Aorta (tissue), 5 donors: ENCODE measurements at places on chromosomes 13 and 19. TPM values are rescaled to one million over a fixed set of nuclear protein-coding genes. Genes with fewer than 3 reads are reported as not detected.

DNA sequence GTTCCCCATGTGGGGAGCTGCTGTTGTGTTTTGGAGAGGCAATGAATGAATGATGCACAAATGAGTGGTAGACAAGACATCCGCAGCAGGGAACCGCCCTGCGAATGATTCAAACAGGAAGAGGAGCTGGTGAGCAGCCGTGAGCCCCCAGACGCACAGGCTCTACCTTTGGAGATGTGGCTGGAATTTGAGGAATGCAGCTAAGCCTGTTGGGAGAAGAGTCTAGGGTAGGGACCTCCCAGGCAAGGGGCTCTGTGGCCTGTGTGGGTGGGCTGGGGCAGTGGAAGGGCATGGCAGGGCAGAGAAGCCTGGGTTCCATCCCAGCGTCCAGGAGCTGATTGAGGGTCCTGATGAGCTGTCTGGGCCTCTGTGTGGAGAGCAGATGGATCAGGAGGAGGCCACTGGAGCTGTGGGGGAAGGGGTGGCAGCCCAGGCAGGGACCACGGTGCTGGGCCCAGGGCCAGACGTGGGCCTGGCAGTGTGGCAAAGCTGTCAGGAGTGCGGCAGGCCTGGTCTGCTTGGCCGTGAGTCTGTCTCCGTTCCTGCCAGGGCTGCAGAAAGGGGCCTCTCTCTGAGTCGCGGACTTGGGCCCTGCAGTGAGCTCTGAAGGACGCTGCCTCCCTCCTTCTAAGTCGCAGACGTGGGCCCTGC, 41.8 kb upstream of the DCUN1D2 start:
- DNase-seq = no peak
- H3K4me1 ChIP-seq = no peaks in the 10 kb centered on the region
- H3K4me3 ChIP-seq = no peak overlapping the region
- no peaks in the 10 kb centered on the region for H3K27me3 ChIP-seq

DNA sequence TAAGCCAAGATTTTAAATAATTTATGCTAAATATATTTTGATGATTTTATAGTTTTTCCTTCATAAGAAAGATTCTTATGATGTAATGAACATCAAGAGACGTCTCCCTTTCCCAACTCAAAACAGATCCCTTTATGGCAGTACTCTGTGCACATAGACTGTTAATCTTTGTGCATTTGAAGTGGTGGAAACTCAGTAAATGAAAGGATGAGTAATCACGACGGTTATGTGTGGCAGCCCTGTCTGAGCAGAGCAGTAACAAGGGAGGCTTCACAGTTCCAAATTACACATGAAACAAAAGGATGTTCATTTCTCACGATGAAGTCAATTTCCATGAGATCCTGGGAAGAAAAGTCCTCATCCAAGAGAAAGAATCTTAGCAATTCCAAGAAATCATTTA, 498.1 kb downstream of the KLF5 start:
- H3K36me3 ChIP-seq = no peaks in the 10 kb centered on the region
- H3K4me1 ChIP-seq = no peaks in the 10 kb centered on the region
- no peaks in the 10 kb centered on the region for H3K27me3 ChIP-seq

GRCh38 chr19:6754136-6754535, 13.1 kb downstream of the SH2D3A start:
- no peaks in the 10 kb centered on the region for H3K4me1 ChIP-seq
- DNase-seq = no peak
- H3K36me3 ChIP-seq = peaks cover 2% of the 10 kb centered on the region
- no peak overlapping the region for H3K27ac ChIP-seq

DNA sequence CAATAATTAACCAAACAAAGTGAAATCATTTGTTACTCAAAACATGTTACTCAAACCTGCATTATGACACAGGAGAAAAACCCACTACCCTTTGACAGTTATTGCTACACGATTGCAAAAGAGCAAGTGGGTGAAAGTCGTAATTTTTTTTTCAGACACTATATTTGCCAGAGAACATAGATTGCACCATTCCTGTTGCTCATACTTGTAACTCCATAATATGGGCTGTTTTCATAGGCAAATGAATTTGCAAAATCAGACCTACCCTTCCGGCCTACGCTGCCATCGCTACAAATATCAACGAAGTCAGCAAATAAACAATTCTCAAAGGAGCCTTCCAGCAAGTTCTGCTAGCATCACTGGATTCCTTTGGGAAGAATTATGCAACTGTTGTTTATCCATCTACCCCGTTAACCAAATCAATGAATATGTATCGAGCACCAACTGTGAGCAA, 396.5 kb downstream of the IRS2 start:
- no peak for DNase-seq
- no peaks in the 10 kb centered on the region for H3K36me3 ChIP-seq
- no peaks in the 10 kb centered on the region for H3K27me3 ChIP-seq
- H3K27ac ChIP-seq = no peak overlapping the region

GRCh38 chr13:113091891-113092775, 13.5 kb upstream of the F7 start:
- no peaks in the 10 kb centered on the region for H3K4me1 ChIP-seq
- DNase-seq = no peak
- H3K4me3 ChIP-seq = no peak overlapping the region

GRCh38 chr19:45762870-45763631, 6.0 kb downstream of the SIX5 start:
- no peaks in the 10 kb centered on the region for H3K27me3 ChIP-seq
- DNase-seq = no peak
- H3K4me3 ChIP-seq = no peak overlapping the region
- no peak overlapping the region for H3K27ac ChIP-seq

GRCh38 chr13:94212196-94212595, 267.3 kb downstream of the DCT start:
- H3K36me3 ChIP-seq = no peaks in the 10 kb centered on the region
- H3K27ac ChIP-seq = no peak overlapping the region
- H3K4me1 ChIP-seq = no peaks in the 10 kb centered on the region
- H3K4me3 ChIP-seq = no peak overlapping the region

DNA sequence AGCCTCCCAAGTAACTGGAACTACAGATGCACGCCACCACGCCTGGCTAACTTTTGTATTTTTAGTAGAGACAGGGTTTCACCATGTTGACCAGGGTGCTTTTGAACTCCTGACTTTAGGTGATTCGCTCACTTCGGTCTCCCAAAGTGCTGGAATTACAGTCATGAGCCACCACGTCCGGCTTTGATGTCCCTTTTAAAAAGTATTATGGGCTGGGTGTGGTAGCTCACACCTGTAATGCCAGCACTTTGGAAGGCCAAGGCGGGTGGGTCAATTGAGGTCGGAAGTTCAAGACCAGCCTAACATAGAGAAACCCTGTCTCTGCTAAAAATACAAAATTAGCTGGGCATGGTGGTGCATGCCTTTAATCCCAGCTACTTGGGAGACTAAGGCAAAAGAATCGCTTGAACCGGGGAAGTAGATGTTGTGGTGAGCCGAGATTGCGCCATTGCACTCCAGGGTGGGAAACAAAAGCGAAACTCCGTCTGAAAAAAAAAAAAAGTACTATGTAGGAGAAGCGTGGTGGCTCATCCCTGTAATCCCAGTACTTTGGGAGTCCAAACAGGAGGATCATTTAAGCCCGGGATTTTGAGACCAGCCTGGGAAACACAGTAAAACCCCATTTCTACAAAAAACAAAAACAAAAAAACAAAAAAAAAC, 22.8 kb upstream of the ERVV-1 start:
- no peak overlapping the region for H3K4me3 ChIP-seq
- peaks cover 2% of the 10 kb centered on the region for H3K4me1 ChIP-seq
- DNase-seq = no peak
- no peak overlapping the region for H3K27ac ChIP-seq
- no peaks in the 10 kb centered on the region for H3K27me3 ChIP-seq

DNA sequence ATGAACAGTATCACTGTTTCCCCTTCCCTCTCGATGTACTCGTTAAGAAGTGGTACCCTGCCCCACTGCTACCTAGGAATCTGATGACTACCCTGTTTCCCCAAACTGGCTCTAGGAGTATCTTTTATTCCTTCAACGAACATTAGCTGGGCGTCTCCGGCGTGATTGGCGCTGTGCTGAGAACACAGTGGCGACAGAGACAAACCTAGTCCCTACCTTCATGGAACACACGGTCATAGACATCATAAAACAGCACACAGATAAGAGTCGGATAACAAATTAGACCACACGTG, 730 bp downstream of the SYMPK start:
- no peaks in the 10 kb centered on the region for H3K36me3 ChIP-seq
- no peak for DNase-seq
- H3K4me3 ChIP-seq = peak overlapping the region; percentile 81

DNA sequence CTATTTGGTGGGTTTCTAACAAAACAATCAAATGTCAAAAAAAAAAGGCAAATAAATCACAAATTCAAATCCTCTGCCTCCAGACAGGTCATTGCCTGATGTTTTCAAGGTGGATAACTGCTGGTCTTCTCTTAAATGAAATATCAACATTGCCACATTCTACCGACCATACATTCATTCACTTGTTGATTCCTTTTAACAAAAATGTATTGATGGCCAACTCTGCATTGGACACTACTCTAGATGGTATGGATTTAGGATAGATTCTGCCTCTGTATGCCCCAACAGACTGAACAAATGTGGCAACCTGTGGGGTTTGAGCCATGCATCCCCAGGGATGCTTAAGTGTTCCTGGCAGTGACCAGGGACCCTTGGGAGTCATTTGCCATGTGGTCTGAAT, 87.6 kb upstream of the STK24 start:
- DNase-seq = no peak
- H3K27ac ChIP-seq = no peak overlapping the region
- H3K36me3 ChIP-seq = no peaks in the 10 kb centered on the region
- H3K4me3 ChIP-seq = no peak overlapping the region
- H3K4me1 ChIP-seq = no peaks in the 10 kb centered on the region

DNA sequence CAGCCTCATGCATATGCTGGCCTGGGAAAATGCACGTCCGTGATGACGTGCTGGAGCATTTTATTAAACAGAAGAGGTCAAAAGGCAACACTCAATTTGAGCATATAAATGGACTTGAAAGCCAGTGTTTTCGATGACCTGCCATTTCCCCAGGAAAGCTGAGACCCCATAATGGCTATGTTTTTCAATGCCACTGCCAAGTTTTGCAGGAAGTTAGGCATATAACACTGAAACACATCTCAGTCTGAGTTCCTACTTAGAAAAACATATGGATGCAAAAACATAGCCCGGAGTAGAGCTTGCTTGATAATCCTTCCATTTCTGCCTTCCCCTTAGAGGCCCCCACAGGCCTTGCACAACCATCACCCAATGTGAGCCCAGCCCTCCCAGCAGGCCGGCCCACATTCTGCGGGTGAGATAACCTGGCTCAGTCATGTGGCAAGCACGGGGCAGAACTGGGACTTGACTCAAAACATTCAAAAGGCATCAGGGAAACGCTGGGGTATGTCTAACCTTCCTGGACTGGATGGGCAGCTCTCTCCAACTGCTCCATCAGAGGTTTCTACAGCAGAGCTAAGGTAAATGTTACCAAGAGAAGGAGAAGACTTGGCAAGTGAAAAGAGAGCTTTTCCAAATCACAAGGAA, 24.9 kb downstream of the EPS15L1 start:
- no peaks in the 10 kb centered on the region for H3K4me1 ChIP-seq
- H3K27me3 ChIP-seq = no peaks in the 10 kb centered on the region

The PLA2G4C gene
- polyA plus RNA-seq = 45.8 TPM

The ZNF552 gene
- polyA plus RNA-seq = 4.5 TPM

The KL gene
- polyA plus RNA-seq = 0.38 TPM

The ADPRHL1 gene
- 3.9 TPM for polyA plus RNA-seq

The ZNF260 gene
- 4.1 TPM for polyA plus RNA-seq

The ZSCAN4 gene
- 0.50 TPM for polyA plus RNA-seq

The TJP3 gene
- polyA plus RNA-seq = 0.84 TPM

The CGB2 gene
- polyA plus RNA-seq = not detected

The SHISA7 gene
- 0.05 TPM for polyA plus RNA-seq

The FAM83E gene
- 0.74 TPM for polyA plus RNA-seq

The GPR12 gene
- polyA plus RNA-seq = not detected

The FOXA3 gene
- 3.6 TPM for polyA plus RNA-seq

The GJB6 gene
- polyA plus RNA-seq = not detected
